ENCODE measurements at places on chromosomes 5 and 9.

DNA sequence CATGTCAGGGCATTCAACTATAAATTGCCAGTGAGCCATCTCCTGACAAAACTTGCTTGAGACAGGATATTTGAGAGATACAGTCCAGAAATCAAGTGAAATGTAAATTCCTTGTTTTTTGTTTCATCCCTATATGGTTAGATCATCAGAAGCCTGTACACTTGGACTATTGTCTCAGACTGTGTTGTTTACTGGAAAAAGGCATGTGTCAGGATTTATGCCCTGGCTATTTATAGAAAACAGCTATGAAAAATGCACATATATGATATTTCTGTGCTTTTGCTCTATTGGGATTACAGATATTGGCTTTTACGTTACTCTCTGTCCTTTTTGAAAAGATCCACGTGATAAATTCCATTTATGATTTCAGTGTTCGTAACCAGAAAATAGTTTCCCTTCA lies 44.2 kb downstream of the IL31RA start:
- no peak for DNase-seq

GRCh38 chr5:163612358-163613149 lies 107.1 kb downstream of the MAT2B start:
- no peak for DNase-seq

GRCh38 chr5:142754031-142754430 lies 16.1 kb upstream of the ARHGAP26 start:
- DNase-seq, result no peak

DNA sequence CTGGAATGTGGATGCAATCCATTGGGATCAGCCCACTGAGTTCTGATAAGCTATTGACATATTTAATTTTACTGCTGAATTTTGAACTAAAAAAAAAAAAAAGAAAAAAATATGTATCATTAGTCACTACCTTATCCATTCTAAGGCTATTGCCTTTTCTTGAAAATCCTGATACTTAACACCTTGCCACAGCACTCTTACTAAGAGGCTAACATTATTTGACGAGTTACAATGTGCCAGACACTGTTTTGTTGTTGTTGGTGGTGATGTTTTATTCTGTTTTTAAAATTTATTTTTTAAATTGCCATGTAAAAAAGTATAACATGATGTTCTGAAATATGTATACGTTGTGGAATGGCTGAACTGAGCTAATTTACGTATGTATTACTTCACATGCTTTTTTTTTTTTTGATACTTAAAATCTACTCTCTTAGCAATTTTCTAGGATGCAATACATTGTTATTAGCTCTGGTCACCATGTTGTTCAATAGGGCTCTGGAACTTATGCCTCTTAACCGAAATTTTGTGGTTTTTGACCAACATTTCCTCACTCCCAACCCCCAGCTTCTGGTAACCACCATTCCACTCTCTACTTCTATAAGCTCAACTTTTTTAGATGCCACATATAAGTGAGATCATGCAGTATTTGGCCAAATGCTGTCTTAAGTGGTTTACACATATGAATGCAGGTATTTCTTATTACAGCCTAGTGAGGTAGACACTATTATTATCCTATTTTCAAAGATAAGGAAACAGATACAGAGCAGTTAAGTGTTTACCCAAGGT lies 134.8 kb upstream of the PCA3 start:
- DNase-seq, result no peak

- peak; percentile 72 for DNase-seq
Observed at GRCh38 chr9:120730654-120731514, 16.6 kb upstream of the MEGF9 start.

All from RWPE2 (cell line).